ENCODE measurements at places on chromosomes 4 and X.

- DNase-seq: no peak
Observed at GRCh38 chr4:20333141-20333715, 81.5 kb downstream of the SLIT2 start.

DNA sequence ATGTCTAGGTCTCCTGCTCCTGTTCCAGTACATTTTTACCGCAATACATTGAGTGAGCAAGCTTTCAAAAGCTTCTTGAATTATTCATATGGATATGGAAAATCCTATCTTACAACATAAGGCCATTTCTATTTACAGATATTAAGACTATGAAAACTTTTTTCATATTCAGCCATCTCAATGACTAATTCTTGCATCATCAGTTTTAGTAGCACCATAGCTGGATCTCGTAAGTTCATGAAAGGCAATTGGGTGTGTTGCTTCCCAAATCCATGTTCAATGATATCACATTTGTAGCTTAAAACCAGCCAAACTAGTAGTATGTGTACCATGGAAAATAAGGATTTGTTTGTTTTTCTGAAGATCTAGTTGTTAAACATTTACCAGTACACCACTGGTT lies 118.3 kb upstream of the GABRA2 start:
- DNase-seq: no peak

- DNase-seq: no peak
Observed at GRCh38 chr4:86452924-86453531, 93.2 kb upstream of the MAPK10 start.

GRCh38 chr4:151665022-151665784 lies 95.6 kb downstream of the GATB start:
- no peak for DNase-seq

- DNase-seq: no peak
Observed at GRCh38 chr4:94389595-94390267, 47.1 kb upstream of the HPGDS start.

DNA sequence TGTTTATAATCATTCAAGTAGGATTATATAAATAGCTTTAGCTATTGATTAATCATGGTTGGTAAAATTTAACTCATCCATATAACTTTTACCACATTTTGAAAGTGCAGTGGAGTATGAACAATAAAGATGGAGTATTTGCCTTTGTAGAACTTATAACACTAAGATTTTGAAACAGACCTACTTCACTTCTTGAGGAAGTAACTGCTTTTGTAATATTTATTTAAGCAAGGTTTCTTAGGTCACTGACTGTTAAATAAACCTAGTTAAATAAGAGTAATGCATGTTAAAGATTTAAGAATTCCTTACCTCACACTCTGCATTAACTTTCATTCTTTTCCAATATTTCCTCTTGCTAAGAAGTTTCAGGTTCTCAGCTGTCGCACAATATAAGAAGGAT lies 242.5 kb downstream of the CFAP299 start:
- no peak for DNase-seq

GRCh38 chr4:879729-880077 lies 52.4 kb downstream of the GAK start:
- no peak for DNase-seq

- no peak for DNase-seq
Observed at GRCh38 chrX:136185401-136186022, 38.2 kb downstream of the FHL1 start.

- no peak for DNase-seq
Observed at GRCh38 chr4:188387179-188387791, 248.0 kb downstream of the TRIML1 start.

GRCh38 chrX:109475174-109475891 lies 6.6 kb downstream of the GUCY2F start:
- no peak for DNase-seq

DNA sequence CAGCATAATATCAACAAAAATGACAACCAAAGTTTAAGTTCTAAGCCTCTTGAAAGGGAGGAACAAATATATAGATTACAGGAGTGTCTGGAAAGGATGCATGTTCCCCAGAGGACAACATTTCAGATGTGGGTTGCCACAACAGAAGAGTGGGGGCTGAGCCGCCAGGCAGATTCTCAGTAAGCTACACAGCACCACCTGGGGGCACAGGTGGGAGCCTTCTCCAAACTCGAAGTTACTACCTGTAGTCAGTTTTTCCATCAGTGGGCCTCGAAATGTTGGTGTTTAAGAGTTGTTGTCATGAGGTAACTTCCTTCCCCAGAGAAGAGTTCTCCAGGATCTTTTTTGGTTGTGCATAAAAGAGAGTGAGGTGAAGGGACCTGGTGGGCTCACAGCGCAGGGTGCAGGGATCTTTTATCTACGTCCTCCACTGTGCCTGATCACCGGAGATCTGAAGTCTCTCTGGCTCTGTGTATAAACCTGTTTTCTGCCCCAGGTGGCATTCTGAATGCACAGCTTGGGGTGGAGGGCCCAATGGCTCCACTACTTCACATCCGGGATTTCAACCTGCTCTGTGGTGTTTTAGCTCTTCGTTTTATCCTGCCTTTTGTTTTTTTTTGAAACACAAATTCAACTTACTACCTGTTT lies 58.4 kb upstream of the STS start:
- DNase-seq: no peak

DNA sequence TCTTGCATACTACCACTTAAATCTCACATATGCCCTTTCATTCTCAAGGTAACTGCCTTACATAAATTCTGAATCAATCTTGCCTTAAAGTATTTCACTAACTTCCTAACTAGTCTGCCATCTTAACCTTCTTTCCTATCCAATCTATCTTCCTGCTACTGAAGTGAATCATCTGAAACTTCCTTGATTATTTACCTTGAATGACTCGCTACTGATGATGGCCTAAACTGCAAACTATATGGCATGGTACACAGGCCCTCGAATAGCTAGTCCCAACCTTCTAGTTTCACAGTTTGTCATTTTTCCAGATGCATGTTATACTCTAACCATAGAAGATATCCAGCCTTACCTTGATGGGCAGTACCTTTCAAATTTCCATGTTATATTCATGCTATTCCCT lies 19.9 kb downstream of the PHKA1 start:
- no peak for DNase-seq

GRCh38 chr4:186079694-186080093 lies 10.7 kb downstream of the TLR3 start:
- DNase-seq: no peak
